ENCODE measurements at places on chromosomes 3 and 15.

DNA sequence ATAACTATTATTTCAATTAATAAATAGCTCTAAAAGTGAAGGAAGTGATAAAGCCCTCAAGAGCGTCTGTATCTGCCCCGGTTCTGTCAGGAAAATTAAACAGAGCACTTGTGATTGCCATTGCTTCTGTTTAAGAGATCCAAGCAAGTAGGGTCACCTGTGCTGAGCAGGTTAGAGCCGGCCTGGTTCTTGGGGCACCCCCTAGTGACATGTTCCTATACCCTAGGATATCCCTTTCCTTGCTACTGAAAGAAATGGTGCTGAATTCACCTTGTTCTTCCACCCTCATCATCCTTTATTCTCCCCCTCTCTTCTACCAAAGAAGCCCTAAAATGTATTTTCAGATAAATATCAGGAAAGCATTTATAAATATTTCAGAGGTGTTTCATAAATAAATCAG lies 323.5 kb downstream of the RORA start:
- DNase-seq, result no peak

GRCh38 chr3:15602146-15602536 lies 596 bp downstream of the BTD start:
- no peak for DNase-seq

GRCh38 chr15:81432179-81432578 lies 58.2 kb upstream of the TMC3 start:
- DNase-seq, result no peak

DNA sequence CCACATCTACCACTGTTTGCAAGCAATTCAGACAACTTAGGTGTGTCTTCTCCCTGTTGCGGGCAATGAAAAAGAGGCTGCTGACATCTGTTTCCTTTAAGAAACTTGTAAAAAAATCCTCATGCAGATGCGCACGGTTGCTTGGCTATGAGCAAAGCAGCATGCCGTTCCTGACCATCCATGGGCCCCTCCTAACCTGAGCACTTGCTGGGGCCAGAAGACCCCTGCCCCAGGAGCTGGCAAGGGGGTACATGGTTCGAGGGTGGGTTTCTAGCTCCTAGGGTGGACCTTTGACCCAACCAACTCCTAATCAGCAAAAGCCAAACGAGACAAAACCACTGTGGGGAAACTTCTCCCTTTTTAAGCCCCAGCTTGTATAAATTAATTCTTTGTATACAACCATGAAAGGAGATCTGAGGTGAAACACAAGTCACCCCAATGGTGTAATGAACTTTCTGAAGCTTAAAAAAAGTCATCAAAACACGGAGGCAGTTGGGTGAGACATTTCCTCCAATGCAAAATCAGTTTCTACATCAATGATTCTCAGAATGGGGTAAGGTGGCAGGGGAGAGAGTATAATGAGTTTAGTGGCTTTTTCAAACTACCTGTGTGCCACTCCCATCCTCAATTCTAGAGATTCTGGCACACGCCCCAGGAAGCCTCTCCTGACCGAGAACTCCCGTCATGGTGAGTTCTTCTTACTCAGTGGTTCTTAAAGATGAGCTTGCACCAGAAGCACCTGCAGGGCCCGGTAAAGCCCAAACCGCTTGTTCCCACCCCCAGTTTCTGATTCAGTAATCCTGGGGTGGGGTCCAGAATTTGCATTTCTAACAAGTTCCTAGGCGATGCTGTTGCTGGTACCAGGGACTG lies 44.1 kb downstream of the CPN2 start:
- DNase-seq, result no peak

DNA sequence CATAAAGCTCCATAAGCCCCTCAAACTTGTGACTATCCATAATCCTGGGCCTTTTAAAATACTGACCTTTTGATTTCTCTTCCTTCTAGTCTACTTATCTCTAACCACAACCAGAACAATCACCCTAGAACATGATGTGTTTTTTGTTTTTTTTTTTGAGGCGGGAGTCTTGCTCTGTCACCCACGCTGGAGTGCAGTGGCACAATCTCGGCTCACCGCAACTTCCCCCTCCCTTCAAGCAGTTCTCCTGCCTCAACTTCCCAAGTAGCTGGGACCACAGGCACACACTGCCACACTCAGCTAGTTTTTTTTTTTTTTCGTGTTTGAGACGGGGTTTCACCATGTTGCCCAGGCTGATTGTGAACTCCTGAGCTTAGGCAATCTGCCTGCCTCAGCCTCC lies 25.1 kb downstream of the VPS39 start:
- no peak for DNase-seq

DNA sequence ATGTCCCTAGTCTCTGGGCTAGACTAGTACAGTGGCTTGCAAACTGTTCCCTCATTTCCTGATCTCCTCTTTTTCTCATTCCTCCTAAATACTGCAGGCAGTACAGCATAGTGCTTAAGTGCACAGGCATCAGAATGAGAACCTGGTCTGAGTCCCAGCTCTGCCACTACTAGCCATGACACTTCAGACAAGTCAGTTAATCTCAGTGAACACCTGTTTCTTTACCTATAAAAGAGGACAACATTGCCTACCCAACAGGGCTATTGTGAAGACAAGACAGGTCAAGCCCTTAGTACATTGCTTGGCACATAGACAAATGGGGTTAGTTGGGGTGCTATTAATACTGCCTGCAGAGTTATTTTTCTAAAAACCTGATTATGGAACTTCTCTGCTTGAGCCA lies 113.3 kb downstream of the RYR3 start:
- DNase-seq, result no peak

- peak; percentile 49 for DNase-seq
Observed at GRCh38 chr15:78177447-78177873, 28.3 kb downstream of the IDH3A start.

DNA sequence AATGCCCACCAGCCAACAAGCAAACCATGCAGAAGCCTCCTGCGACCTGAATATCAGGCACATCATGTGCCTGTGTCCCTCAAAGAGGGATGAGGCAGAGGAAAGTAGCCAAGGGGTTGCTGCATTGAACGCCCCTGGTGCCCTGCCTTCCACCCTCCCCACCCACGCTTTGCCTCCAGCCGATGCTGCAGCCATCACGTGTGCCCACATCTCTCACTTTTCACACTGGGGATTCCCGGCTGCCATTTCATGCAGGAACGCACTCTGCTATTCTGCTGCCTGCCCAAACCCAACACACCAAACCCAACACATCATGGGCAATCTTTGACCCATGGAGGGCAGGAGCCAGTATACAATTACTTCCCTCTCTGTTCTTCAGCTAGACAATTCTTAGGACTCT lies 462.2 kb upstream of the PROK2 start:
- no peak for DNase-seq

- DNase-seq, result no peak
Observed at GRCh38 chr15:100141311-100142001, 200.3 kb downstream of the ADAMTS17 start.

DNA sequence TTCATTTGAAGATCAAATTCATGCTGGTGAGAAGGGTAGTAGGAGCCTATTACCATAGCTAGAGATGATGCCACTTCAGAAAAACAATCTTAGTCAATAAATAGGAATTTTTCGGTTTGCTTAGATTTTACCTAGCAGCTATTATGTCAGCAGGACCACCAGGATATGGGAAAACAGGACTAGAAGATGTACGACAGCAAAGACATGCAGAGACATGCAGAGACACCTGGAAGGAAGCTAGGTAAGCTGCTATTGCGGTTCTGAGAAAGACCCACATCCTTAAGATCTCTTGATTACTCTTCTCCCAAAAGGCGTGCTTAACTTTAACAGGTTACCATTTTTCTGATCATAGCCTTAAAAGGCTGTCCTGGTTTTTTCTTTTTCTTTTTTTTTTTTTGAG lies 64.8 kb upstream of the THSD4 start:
- no peak for DNase-seq

DNA sequence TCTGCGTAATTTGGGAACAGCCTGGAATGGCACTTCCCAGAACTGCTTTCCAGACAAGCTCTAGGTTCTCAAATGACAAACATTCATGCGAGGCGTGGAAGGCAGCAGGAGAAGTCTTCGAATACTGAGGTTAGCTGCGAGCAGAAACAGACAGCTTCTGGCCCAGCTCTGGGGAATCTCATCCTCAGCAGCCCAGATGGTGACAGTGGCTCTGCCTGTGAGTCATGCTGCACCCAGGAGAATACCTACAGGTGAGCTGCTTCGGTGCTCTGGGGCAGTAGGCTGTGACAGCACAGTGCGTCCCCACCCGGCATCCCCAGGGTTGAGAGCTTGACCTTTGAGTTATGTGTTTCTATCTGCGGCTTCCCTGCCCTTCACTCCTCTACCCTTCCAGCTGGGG lies 258.6 kb downstream of the KLF13 start:
- DNase-seq, result no peak

DNA sequence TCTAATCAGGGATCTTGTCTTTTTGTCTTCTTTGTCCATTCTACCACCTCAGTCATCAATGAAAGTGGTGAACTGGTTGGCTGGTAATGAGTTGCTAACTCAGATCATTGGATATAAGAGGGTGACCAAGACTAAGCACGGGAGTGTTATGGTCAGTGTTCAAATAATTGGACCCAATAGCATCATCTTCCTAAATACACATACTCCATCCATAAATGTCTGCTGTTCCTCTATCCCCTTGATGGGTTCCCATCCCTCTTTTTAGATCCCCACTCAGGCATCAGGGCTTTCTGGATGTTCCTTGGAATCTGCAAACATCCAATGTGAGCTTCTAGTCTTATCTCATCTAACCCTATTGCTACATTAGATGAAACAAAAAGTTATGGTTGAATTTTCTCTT lies 3.5 kb downstream of the SEMA5B start:
- DNase-seq, result no peak

GRCh38 chr3:39362812-39363211 lies 20.4 kb upstream of the SLC25A38 start:
- DNase-seq, result no peak

- DNase-seq, result no peak
Observed at GRCh38 chr3:39601241-39601640, 133.8 kb downstream of the MOBP start.

DNA sequence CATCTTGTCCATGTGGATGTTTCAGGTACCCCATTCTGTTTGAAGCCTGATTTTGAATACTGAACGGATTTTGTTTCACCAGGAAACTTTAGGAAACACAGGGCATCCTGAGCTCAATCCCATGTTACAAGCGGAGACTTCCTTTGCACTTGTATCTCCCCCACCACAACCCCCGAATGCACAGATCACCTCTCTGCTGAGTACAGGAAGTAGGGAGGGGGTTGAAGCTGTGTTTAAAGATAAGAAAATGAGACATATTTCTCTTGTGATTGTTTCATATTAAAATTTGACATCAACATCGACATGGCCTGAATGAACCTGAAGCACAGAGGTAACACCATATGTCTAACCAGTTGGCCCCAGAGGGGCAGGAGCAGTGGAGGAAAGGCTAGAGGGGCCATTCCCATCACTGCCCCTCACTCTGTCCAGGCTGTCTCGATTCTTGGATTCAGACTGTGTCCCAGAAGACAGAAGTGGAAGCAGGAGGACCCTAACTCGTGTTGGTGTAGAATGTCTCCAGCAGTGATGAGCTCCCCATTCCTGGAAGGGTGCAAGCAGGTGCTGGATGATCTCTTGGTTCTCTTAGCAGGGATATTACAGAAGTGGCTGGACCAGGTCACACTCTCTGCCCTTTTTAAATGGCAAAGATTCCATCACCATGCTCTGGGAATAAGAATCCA lies 59.6 kb upstream of the IQSEC1 start:
- DNase-seq, result no peak

- DNase-seq, result no peak
Observed at GRCh38 chr15:101048581-101049030, 129.4 kb downstream of the LRRK1 start.

GRCh38 chr3:22399566-22399965 lies 648.6 kb upstream of the ZNF385D start:
- no peak for DNase-seq

DNA sequence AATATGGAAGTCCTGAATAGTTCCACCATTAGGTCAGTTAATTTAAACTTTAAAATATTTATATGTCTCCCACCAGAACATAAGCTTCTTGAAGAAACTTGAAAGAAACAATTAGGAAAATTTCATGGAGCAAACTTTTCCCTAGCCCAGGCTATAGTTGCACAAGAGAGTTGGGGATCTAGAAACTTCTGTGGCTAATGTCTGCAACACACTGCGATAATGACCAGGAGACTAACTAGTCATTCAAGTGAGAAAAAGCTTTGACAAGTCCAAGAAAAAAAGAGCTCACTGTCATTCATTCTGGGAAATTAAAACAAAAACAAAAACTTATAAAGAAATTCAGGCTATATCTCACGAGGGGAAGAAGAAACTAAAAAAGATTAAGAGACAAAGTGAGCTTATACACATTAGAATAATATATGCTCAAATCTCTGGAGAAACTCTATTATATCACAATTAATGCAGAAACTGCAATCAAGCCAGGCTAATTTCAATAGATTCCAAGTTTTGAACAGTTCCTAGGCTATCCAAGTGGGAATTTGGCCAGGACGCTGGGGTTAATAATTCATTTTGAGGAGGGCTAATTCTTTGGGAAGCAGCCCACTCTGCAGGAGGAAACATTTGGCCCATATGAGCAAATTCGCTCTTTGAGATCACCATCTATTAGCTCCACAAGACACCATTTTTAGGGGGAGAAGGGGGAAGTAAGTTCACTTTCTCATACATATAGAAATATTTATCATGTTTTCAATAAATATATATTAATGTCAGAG lies 134.6 kb downstream of the MEIS2 start:
- DNase-seq, result no peak

- no peak for DNase-seq
Observed at GRCh38 chr3:101900736-101901135, 51.4 kb downstream of the NFKBIZ start.

DNA sequence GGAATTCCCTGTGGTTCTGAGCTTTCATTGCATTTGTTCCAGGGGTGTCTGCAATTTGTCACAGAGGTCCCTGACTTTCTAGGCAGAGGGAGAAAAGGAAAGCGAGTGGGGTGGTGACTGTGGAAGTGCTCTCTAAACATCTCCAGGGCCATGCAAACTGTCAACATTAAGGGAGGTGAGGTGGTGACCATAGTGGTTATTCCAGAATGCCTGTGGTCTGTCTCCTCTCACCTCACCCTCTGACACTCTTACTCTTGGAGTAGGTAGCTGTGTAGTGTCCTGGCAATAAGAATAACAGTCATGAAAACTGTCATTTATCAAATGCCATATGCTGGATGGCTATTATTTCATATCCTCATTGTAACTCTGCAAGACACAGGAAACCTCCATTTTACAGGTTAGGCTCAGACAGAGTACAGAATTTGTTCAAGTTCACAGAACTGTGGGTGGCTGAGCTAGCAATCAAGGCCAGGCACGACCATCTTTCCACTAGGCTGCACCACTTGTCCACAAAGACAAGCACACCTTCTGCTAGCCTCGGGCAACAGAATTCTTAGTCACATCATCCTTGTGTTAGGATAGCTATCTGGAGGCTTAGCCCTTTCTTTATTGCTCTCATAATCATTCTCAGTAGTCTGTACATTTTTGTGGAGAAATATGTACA lies 179.4 kb downstream of the CD47 start:
- DNase-seq, result no peak

GRCh38 chr3:126916546-126916945 lies 66.4 kb upstream of the PLXNA1 start:
- DNase-seq, result no peak

GRCh38 chr3:55877703-55878102 lies 390.6 kb upstream of the WNT5A start:
- DNase-seq, result no peak

Data from activated naive CD8-positive, alpha-beta T cell treated with anti-CD3 and anti-CD28 coated beads, Interleukin-2, amount 50 U/mL, for 24 hours (primary cell).